ENCODE measurements at places on chromosomes 2 and 18. TPM values are rescaled to one million over a fixed set of nuclear protein-coding genes. Genes with fewer than 3 reads are reported as not detected.

SNRPD1 gene
- total RNA-seq, result 104 TPM

SMYD1 gene
- not detected for total RNA-seq

DNA sequence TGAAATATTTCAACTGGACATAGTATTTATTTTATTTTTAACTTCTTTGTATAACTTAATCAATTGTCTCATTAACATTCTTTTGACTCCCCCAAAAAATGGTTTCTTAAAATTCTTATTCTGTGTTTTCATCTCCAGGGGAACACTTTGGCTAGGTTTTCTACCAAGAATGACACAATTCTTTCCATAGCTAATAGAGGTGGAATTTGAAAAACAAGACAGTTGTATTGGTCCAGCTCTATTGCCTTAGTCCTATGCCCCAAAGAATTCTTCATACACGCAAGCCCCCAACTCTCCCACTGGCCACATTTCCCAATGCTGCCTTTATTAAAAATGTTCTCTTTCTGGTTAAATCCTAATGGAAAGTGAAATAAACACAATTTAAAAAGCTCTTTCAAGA, 104.7 kb upstream of the PKDCC start:
- peaks cover 6% of the 10 kb centered on the region for H3K27me3 ChIP-seq
- no peaks in the 10 kb centered on the region for H3K36me3 ChIP-seq
- H3K4me1 ChIP-seq, result peaks cover 12% of the 10 kb centered on the region
- no peak overlapping the region for H3K4me3 ChIP-seq
- no peak for DNase-seq
- H3K27ac ChIP-seq, result no peak overlapping the region

FEV gene
- not detected for total RNA-seq

CROCC2 gene
- not detected for total RNA-seq

All from endodermal cell (in vitro differentiated cells).